ENCODE measurements at places on chromosomes 12 and 14. TPM values are rescaled to one million over a fixed set of nuclear protein-coding genes. Genes with fewer than 3 reads are reported as not detected.

SYNE3 gene
- 4.6 TPM for total RNA-seq

SETD3 gene
- total RNA-seq = 76.9 TPM

SLCO1B3 gene
- total RNA-seq = not detected

NOPCHAP1 gene
- 13.3 TPM for total RNA-seq

SCN8A gene
- 0.64 TPM for total RNA-seq

CPNE6 gene
- total RNA-seq = not detected

PAX9 gene
- 16.8 TPM for total RNA-seq

NYNRIN gene
- 7.0 TPM for total RNA-seq

GPD1 gene
- not detected for total RNA-seq

CDH24 gene
- total RNA-seq = 4.3 TPM

SLC25A47 gene
- total RNA-seq = not detected

GPR68 gene
- total RNA-seq = 0.85 TPM

RD3L gene
- total RNA-seq = not detected

CLEC1B gene
- not detected for total RNA-seq

OVCH1 gene
- not detected for total RNA-seq

TSPAN11 gene
- under 0.01 TPM for total RNA-seq

IL31 gene
- total RNA-seq = not detected

CARMIL3 gene
- under 0.01 TPM for total RNA-seq

TSHR gene
- not detected for total RNA-seq

KLRC2 gene
- total RNA-seq = not detected

BEGAIN gene
- total RNA-seq = 3.8 TPM

TMEM229B gene
- total RNA-seq = 0.43 TPM

PTPRR gene
- 0.96 TPM for total RNA-seq

CD163L1 gene
- 1.4 TPM for total RNA-seq

CHGA gene
- not detected for total RNA-seq

NR1H4 gene
- total RNA-seq = 3.6 TPM

TC2N gene
- 50.3 TPM for total RNA-seq

HPD gene
- total RNA-seq = not detected

TAS2R7 gene
- total RNA-seq = not detected

NGB gene
- total RNA-seq = 0.24 TPM

NKX2-8 gene
- 0.21 TPM for total RNA-seq
